ENCODE measurements at places on chromosomes 12 and 14.

- no peak for DNase-seq
Measured at GRCh38 chr12:107254258-107254856, 161.0 kb upstream of the CRY1 start.

DNA sequence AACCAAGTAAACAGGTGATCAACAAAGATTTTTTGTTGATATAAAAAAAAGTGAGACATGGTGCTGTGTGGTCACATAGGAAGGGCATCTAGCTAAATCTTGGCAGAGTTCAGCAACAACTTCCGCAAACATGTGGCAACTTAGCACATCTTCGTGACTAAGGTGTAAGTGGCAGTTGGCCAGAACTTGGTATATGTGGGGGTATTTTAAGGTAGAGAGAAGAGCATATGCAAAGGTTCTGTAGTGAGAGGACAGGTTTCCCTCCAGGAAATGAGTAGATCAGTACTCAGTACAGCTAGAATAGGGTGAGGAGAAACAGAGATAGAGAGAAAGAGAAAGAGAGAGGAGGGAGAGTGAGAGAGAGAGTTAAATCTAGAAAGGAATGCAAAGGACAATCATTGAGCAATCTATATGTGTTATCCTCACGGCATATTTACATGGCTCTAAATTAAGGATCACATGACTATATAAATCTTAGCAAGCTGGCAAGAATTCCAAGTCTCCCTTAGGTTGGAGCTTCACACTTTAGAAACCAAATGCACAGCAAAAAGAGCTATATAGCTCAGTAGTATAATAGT, 227.7 kb upstream of the HMGA2 start:
- DNase-seq, result no peak

GRCh38 chr14:99480917-99481744, at the start of gene CCNK:
CCNK (plus strand) TSS chr14:99481409; CDS start chr14:99492678, 11,269 bp downstream.
- DNase-seq, result peak; percentile 100

GRCh38 chr12:57243521-57244311, 7.3 kb downstream of the STAC3 start:
- DNase-seq, result peak; percentile 79

DNA sequence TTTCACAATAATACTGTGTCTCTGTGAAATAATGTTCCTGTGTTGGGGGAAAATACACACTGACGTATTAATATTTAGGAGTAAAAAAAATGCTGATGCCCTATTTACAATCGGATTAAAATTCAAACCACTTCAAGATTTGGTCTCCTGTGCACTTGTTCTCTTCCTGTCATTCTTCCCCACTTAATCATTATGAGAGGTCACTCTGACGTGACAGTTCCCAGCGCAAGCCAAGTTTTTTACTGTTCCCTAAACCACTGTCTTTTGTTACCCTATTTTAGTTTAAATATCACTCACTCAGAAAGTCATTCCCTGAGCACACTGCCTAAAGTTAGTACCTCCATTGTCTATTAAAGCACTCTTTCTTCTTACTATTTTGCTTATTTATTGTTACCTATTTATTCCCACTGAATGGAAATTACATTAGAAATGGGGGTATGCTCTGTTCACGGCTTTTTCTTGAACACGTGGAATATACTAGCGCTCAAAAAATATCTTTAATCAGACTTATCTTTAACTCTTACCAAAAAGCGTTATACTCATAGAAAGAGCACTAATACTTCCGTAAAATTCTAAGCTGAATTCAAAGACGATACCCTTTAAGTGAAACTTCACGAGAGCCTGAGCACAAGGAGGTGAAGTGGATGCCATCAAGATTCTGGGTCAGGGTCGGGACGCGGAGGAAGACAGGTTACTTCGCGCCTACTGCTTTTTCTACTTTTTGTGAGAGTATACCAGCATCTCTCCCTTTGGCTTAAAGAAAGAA, 670 bp upstream of the PSMA3 start:
- DNase-seq, result no peak

DNA sequence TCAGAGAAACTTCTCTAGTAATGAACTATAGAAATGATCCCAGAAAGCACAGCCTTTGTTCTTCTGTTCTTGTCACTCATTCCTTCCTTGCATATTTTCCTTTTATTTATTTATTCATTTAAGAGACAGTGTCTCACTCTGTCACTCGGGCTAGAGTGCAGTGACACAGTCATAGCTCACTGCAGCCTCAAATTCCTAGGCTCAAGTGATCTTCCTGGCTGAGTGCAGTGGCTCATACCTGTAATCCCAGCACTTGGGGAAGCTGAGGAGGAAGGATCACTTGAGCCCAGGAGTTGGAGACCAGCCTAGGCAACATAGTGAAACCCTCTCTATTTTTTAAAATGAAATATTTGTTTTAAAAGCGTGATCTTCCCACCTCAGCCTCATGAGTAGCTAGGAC, 11.5 kb downstream of the TECPR2 start:
- DNase-seq, result no peak

GRCh38 chr12:108173160-108173559, 44.1 kb downstream of the WSCD2 start:
- DNase-seq, result no peak

- no peak for DNase-seq
Measured at GRCh38 chr14:93156693-93157369, 27.9 kb downstream of the MOAP1 start.

- DNase-seq, result no peak
Measured at GRCh38 chr14:67650694-67651093, 23.7 kb downstream of the VTI1B start.

GRCh38 chr12:52741375-52742195, 35.6 kb downstream of the KRT76 start:
- DNase-seq, result peak; percentile 22

DNA sequence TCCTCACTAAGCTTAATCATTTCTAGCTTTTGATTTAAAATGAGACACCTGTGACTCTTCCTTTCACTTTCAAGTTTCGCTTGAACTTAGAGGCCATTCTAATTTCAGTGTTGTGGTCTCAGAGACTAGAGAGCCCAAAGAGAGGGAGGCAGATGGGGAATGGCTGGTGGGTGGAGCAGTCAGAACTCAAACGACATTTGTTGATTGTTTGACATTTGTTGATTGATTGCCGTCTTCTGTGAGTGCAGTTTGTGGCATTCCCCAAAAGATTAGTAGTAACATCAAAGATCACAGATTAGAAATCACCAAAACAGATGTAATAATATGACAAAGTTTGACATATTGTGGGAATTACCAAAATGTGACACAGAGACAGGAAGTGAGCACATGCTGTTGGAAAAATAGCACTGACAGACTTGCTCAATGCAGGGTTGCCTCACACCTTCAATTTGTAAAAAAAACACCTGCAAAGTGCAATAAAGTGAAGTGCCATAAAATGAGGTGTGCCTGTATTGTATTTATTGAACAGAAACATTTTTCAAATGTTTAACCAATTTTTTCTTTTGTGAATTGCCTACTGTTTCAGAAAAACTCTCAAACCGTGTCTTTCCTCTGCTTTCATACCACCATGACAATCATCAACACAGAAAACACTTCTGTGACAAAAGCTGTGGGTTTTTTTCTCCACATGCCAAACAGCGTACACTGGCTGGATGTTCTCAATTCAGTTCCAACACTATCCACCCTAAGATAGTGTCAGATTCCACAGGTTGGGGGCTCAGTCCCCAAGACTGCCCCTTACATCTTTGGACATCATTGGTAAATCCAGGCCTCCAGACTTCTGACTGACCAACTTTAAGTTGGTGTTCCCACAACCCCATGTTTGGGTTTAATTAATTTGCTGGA, 376.3 kb upstream of the RGS6 start:
- peak; percentile 84 for DNase-seq

GRCh38 chr14:33118668-33119067, 180.0 kb downstream of the NPAS3 start:
- DNase-seq, result no peak

DNA sequence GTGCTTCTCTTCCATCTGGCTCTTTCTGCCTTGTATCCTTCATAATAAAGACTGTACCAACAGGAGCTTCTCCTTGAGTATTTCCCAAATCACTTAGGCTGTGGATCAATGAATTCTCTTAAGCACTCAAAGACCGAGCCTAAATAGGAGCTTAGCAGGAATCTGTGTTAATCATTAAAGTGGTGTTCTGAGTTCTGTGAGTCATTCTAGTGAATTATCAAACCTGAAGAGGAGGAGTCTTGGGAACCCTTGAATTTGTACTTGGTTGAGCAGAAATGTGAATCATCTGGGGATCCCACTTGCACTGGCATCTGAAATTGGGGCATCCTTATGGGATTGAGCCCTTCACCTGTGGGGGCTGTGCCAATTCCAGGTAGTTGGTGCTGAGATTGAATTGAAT, 946.2 kb downstream of the BCL11B start:
- DNase-seq, result no peak

- DNase-seq, result peak; percentile 1
Measured at GRCh38 chr12:47964106-47964728, 821 bp downstream of the TMEM106C start.

GRCh38 chr14:74105381-74105780, 20.6 kb downstream of the LIN52 start:
- no peak for DNase-seq

DNA sequence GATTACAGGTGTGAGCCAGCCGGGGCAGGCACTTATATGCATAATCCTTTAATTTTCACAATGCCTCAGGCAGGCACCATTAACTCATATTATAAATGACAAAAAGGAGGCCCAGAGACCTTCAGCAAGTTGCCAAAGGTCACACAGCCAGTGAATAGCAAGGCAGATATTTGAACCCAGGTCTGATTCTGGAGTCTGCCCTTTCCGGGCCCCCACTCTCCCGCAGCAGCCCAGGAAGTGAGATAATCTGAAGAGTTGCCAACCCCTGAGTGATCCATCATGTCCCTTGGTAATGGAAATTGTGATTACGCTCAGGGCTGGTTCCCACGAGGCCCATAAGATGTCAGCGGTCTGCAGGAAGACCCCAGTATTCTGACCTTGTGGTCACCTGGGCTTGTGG, 95.3 kb upstream of the MED13L start:
- DNase-seq, result no peak
